ENCODE measurements at places on chromosomes 12 and 14. TPM values are rescaled to one million over a fixed set of nuclear protein-coding genes. Genes with fewer than 3 reads are reported as not detected.

DNA sequence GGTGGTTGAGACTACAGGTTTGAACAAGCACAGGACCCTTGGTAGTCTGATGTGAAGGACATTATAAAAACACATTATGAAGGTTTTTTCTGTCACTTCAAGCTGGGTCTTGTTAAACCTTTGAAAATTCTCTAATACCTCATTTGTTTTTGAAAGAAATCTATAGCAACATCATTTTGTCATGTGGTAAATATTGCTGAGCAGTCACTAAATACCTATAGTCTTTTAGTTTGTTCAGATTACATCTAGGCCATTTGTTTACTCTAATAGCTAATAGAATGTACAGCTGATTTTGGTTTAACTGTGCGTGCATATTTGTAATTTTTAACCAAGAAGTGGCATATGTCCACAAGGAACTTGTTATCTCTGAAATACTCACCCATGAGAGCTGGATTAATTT, 2.9 kb downstream of the PPM1A start:
- DNase-seq: no peak
- H3K4me1 ChIP-seq: peaks cover 52% of the 10 kb centered on the region
- H3K36me3 ChIP-seq: peaks cover 25% of the 10 kb centered on the region
- peak overlapping the region; percentile 15 for H3K4me3 ChIP-seq

- DNase-seq: no peak
- no peak overlapping the region for H3K27ac ChIP-seq
- no peaks in the 10 kb centered on the region for H3K27me3 ChIP-seq
- H3K4me3 ChIP-seq: no peak overlapping the region
- H3K4me1 ChIP-seq: no peaks in the 10 kb centered on the region
Measured at GRCh38 chr12:105956662-105957457, 181.9 kb downstream of the NUAK1 start.

DNA sequence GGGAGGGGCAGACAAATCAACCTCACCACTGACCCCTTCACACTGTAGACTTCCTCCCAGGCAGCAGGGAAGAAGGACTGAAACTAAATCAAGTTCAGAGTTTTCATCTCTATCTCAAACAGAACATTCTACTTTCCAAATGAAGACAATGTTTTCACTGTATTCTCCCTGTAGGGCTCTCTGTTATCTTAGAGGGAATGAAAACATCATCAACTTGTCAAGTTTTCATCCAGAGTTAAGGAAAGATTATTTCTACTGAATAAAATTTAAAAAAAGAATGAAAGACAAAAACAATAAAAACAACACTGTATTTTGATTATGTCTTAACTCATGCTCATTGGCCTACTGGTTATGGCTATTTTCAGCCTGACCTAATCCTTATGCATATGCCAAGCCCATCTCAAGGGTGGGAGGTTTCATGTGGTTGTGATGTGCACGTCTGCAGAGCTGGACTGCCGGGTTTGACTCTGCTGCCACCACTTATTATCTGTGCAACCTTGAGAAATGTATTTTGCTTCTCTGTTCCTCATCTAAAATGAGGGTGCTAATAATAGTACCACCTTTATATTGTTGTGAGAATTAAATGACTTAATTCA, 152.0 kb upstream of the AVPR1A start:
- peaks cover 6% of the 10 kb centered on the region for H3K27me3 ChIP-seq
- no peak overlapping the region for H3K27ac ChIP-seq
- H3K4me1 ChIP-seq: no peaks in the 10 kb centered on the region
- no peak for DNase-seq

- H3K27me3 ChIP-seq: no peaks in the 10 kb centered on the region
- DNase-seq: no peak
- H3K4me3 ChIP-seq: no peak overlapping the region
- peaks cover 69% of the 10 kb centered on the region for H3K4me1 ChIP-seq
- peaks cover 35% of the 10 kb centered on the region for H3K36me3 ChIP-seq
Measured at GRCh38 chr12:120241561-120242274, 23.8 kb downstream of the PXN start.

Gene PIANP
- total RNA-seq: not detected

Gene RERG
- 0.17 TPM for total RNA-seq

Gene LRRK2
- 0.02 TPM for total RNA-seq

GRCh38 chr14:30264161-30264560, 294.8 kb upstream of the G2E3 start:
- no peak for DNase-seq
- no peak overlapping the region for H3K4me3 ChIP-seq
- no peaks in the 10 kb centered on the region for H3K4me1 ChIP-seq
- H3K27ac ChIP-seq: no peak overlapping the region
- no peaks in the 10 kb centered on the region for H3K27me3 ChIP-seq

- H3K4me1 ChIP-seq: peaks cover 68% of the 10 kb centered on the region
- no peaks in the 10 kb centered on the region for H3K27me3 ChIP-seq
- H3K4me3 ChIP-seq: no peak overlapping the region
- H3K36me3 ChIP-seq: peaks cover 32% of the 10 kb centered on the region
- no peak for DNase-seq
Measured at GRCh38 chr12:96375170-96375569, 25.1 kb downstream of the CDK17 start.

Gene STON2
- total RNA-seq: 0.72 TPM

GRCh38 chr12:100860611-100861010, 66.0 kb downstream of the ANO4 start:
- H3K4me3 ChIP-seq: no peak overlapping the region
- no peaks in the 10 kb centered on the region for H3K27me3 ChIP-seq
- H3K4me1 ChIP-seq: no peaks in the 10 kb centered on the region
- H3K27ac ChIP-seq: no peak overlapping the region

Gene RERGL
- total RNA-seq: not detected

GRCh38 chr12:110543252-110543959, 39.7 kb downstream of the PPTC7 start:
- peaks cover 51% of the 10 kb centered on the region for H3K36me3 ChIP-seq
- H3K27ac ChIP-seq: peak overlapping the region; percentile 33
- H3K4me1 ChIP-seq: peaks cover 34% of the 10 kb centered on the region
- no peak overlapping the region for H3K4me3 ChIP-seq

Gene PCK2
- 57.4 TPM for total RNA-seq

Gene SLC39A5
- 0.64 TPM for total RNA-seq

Gene GLT1D1
- not detected for total RNA-seq

DNA sequence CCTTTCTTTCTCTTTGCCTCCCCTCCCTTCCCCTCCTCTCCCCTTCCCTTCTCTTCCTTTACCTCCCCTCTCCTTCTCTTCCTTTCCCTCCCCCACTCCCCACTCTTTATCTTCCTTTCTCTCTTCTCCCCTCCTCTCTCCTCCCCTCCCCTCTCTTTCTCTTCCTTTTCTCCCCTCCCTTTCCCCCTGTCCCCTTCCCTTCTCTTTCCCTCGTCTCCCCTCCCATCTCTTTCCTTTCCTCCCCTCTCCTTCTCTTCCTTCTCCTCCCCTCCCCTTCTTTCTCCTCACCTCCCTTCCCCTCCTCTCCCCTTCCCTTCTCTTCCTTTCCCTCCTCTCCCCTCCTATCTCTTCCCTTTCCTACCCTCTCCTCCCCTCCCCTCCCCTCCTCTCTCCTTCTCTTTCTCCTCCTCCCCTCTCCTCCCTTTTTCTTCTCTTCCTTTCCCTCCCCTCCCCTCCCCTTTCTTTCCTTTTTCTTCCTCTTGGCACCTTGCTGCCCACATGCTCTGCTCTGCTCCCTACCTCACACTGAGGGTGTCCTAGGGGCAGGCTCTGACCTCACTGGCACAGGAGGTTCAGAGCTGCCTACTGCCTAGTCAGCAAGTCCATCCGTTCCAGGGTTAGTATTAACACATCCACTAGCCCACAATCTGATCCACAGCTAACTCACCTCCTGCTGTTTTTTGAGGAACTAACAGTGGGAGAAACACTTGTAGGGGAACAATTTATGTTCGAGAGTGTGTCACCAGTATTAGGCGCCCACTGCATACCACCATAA, 101.0 kb downstream of the NUAK1 start:
- no peaks in the 10 kb centered on the region for H3K4me1 ChIP-seq
- no peak overlapping the region for H3K27ac ChIP-seq
- no peaks in the 10 kb centered on the region for H3K27me3 ChIP-seq
- no peak for DNase-seq
- no peaks in the 10 kb centered on the region for H3K36me3 ChIP-seq
- H3K4me3 ChIP-seq: no peak overlapping the region

DNA sequence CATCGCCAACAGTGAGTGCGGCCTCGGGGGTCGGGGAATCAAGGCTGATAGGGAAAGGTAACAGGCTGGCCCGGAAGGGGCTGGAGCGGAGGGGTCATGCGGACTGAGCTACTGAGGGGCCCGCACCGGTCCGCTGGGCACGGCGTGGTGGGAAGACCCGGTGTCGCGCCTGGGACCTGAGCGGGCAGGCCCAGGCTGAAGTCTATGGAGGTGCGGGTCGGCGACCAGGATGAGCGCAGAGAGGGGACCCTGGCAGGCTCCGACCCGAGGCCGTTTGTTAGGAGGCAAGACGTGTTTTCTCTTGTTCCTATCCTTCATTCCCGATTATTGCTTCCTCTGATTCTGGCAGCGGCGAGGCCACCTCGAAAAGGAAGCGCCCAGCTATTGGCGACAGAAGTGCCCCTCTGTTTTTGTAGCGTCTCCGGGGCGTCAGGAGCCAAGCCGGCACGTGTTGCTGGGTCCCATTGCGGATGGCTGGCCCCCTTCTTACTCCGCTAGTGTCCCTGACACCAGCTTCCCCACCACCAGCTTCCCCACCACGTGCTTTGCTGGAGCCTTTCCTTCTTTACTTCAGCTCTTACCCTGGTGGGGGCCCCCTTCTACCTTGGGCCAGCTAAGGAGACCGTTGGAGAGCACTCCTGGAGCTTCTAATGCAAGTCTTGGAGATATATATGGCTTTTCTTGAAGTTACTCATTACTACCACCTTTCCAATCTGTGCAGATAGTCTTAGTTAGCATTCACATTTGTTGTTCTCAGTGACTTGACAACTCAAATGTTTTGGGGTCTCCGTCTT, 653 bp downstream of the PA2G4 start:
- no peaks in the 10 kb centered on the region for H3K27me3 ChIP-seq
- H3K4me1 ChIP-seq: peaks cover 60% of the 10 kb centered on the region
- H3K4me3 ChIP-seq: peak overlapping the region; percentile 99
- peak overlapping the region; percentile 98 for H3K27ac ChIP-seq
- H3K36me3 ChIP-seq: peaks cover 52% of the 10 kb centered on the region

Gene FOXN4
- not detected for total RNA-seq

- DNase-seq: no peak
- no peaks in the 10 kb centered on the region for H3K4me1 ChIP-seq
- H3K27ac ChIP-seq: no peak overlapping the region
- no peaks in the 10 kb centered on the region for H3K36me3 ChIP-seq
- peaks cover 50% of the 10 kb centered on the region for H3K27me3 ChIP-seq
Measured at GRCh38 chr14:24353559-24354481, 14.0 kb upstream of the RIPK3 start.

GRCh38 chr12:93122569-93123091, 193.5 kb upstream of the EEA1 start:
- DNase-seq: no peak
- no peak overlapping the region for H3K27ac ChIP-seq
- no peaks in the 10 kb centered on the region for H3K27me3 ChIP-seq
- H3K4me3 ChIP-seq: no peak overlapping the region

DNA sequence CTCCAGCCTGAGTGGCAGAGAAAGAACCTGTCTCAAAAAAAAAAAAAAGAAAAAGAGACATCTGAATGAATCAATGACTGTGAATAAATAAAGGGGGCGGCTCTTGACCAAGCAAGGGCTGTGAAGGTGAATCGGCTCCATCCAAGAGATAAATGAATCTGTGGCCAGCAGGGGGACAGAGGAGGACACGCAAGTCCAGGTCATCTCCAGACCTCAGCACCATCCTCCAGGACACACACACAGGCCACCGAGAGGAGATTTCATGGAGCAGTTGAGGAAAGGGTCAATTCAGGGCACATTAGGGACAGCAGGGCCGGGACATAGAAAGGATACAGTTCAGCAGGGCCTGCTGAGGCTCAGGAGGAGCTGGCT, 21.6 kb downstream of the TRPV4 start:
- no peaks in the 10 kb centered on the region for H3K36me3 ChIP-seq
- H3K27ac ChIP-seq: no peak overlapping the region

DNA sequence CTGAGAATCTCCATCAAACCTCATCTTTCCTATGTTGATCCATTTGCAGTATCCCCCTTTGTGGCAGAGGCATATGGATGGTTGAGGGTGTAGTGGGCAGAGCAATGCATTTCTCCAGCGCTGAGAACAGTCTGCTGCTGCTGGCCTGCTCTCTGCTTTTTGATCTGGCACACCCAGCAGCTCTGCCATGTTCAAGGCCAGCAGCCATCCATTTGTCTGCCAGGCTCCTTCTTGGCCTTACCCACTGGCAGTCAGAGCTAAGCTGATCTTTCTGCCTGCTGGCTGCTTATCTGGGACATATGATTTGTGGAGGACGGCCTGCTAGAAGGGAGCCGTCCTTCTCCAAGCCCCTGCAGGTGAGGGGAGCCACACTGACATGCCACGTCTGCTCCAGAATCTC, 17.0 kb downstream of the NPC2 start:
- no peak for DNase-seq
- no peaks in the 10 kb centered on the region for H3K4me1 ChIP-seq
- peaks cover 5% of the 10 kb centered on the region for H3K36me3 ChIP-seq
- H3K27me3 ChIP-seq: no peaks in the 10 kb centered on the region
- no peak overlapping the region for H3K27ac ChIP-seq

Gene LRP1-AS
- not detected for total RNA-seq

GRCh38 chr14:105944632-105945610, 418.5 kb downstream of the TMEM121 start:
- peak overlapping the region; percentile 42 for H3K27ac ChIP-seq
- H3K4me1 ChIP-seq: peaks cover 24% of the 10 kb centered on the region
- H3K27me3 ChIP-seq: peaks cover 2% of the 10 kb centered on the region

Gene TAS2R10
- total RNA-seq: 0.25 TPM

DNA sequence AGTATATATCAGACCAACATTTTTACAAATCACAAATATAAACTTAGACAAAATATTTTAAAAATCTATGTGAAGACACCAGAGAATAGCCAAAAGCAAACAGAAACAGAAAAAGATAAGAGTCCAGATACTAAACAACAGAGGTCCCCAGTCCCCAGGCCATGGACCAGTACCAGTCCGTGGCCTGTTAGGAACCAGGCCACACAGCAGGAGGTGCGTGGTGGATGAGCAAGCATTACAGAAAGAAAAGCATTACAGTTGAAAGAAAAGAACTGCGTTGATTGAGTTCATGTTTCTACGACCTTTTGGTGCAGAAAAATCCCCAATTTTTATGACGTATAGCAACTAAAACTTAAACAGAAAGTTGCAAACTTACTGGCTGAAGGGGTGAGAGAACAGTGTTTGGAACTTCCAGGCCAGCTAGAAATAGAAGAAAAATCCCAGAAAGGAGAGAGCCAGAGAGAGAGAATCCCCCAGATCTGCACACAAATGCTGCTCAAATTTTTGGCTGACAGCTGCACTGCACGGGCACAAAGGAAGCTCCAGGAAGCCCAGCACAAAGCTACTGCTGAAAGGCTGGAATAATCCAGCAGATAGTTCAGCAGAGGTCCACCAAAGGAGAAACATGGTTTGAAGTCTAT, 159.6 kb upstream of the C14orf180 start:
- no peaks in the 10 kb centered on the region for H3K36me3 ChIP-seq
- H3K4me3 ChIP-seq: no peak overlapping the region
- H3K27me3 ChIP-seq: peaks cover 15% of the 10 kb centered on the region
- H3K27ac ChIP-seq: no peak overlapping the region

- no peak for DNase-seq
- H3K27me3 ChIP-seq: no peaks in the 10 kb centered on the region
- H3K27ac ChIP-seq: no peak overlapping the region
Measured at GRCh38 chr14:68099495-68100045, 280.0 kb downstream of the RAD51B start.

Gene RNASE3
- total RNA-seq: not detected

- H3K4me3 ChIP-seq: no peak overlapping the region
- DNase-seq: no peak
- H3K27ac ChIP-seq: no peak overlapping the region
- no peaks in the 10 kb centered on the region for H3K4me1 ChIP-seq
- H3K36me3 ChIP-seq: no peaks in the 10 kb centered on the region
Measured at GRCh38 chr12:108441549-108441948, 73.5 kb upstream of the FICD start.
